ENCODE measurements at places on chromosomes 6 and 20.

GRCh38 chr6:84825461-84825860 lies 61.1 kb upstream of the TBX18 start:
- peak; percentile 11 for DNase-seq

- DNase-seq = no peak
Measured at GRCh38 chr6:129370268-129370916, 339.6 kb downstream of the ARHGAP18 start.

DNA sequence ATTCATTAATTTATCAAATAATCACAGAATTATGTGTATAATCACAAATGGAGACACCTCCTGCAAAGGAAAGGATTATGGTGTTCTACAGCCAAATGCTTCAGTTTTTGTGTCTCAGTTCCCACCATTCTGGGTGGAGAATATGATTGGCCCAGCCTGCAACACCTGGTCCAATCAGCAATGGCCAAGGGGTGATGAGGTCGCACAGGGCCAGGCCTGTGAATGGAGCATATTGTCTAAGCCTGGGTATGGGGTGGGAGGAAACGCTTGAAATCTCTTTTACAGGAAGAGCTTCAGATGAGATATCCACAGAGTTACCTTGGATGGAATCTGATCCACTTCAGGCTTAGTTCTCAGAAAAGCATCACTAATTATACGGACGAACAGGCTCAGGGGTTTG lies 271.6 kb downstream of the DHX35 start:
- no peak for DNase-seq

DNA sequence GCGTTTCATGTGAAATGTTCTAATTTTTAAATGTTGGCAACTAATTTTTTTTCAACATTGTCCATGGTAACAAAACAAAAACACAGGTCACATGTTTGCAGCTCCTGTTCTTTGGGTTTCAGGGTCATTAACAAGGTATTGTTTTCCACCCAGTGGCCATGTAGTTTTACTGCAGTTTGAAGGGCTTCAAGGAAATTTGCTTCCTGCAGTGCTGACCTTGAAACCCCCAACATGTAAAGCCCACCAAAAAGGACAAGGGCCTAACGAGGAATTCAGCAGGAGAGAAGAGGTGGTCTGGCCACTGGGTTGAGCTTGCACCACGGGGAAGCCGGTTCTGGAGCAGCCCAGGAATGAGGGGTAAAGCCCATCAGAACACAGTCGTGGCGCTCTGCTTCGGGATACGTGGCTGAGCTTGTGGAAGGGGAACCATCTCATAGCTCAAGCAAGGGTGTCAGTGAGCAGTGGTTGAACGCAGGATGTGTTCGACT lies 13.9 kb upstream of the KLHL31 start:
- DNase-seq = peak; percentile 44

DNA sequence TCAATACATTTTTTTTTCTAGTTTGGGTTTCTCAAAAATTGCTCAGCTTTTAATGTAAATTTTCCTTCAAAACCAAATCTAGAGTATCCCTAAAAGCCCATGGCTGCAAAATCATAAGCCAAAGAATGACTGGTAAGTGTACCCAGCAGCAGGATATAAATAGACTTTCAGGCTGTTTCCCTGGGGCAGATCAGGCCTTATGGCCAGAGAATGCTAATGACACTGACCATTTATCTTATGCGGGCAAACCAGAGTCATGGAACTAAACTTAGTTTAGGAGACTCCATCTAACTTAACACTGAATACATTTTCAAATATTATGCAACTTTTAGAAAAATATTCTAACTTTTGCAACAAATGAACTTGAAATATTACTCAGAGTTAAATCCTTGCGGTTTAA lies 7.4 kb downstream of the OSER1 start:
- DNase-seq = no peak
